Hematopoietic multipotent progenitor cell treated with erythropoietin and hydrocortisone succinate and interleukin-3 and kit ligand, for 15 days (in vitro differentiated cells): ENCODE measurements at places on chromosomes 5 and 9.

DNA sequence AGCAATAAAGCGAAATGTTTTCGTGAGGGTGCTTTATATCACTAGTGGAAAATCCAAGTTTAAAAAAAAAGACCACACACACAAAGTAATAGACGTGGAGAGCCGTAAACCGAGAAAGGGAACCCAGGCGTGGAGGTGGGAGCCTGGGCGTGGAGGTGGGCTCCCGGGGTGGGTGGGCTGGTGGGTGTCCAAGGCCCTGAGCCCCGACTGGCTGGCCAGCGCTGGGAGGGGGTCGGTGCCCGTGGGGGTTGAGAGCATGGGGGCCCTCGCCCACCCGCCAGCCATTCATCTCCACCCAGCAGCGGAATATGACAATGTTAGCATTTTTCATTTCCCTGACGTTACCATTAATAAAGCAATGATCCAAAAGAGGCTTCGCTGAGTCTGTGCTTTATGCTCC is 135.0 kb downstream of the MVB12B start:
- no peak for DNase-seq

DNA sequence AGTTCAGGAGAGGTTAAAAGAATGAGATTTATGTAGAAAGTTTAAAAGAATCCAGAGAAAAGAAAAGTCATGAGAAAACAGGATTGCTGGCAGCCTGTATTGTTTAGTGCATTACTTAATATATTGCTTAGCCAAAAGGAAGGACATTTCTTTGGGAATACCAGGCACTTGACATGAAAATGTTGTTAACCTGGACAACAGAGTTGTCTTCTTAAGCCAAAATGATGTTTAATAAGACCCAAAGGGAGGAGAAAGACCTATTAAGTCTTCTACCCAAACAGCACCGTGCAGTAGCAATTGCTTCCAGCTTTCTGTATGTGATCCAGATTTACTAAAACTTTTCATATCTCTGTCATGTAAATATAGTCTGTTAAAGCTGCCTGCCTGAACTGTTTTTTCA is 74.0 kb upstream of the PRLR start:
- no peak for DNase-seq

- DNase-seq, result no peak
These were observed 166.5 kb downstream of the LPAR1 start for GRCh38 chr9:110871736-110872135.

GRCh38 chr9:90001747-90002146 is 396.9 kb downstream of the GADD45G start:
- DNase-seq, result no peak

DNA sequence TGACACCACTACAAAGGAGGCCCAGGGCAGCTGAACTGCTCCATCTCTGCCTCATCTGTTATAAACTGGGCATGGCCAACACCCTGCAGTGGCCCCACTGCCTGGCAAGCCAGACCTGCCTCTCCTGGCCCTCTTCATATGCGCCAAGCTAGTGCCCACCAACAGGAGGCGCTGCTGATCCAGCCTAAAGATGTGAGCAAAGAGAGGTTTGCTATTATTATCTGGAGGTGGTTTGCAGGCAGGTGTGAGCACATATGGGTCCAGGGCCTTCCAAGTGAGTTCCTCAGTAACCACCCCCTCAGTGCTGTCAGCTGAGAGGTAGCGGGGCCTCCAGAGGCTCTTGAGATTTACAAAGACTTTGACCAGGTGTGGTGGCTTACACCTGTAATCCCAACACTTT is 232.2 kb downstream of the SYK start:
- DNase-seq, result peak; percentile 29

- peak; percentile 69 for DNase-seq
These were observed 17.8 kb upstream of the DPM2 start for GRCh38 chr9:127955294-127956015.

DNA sequence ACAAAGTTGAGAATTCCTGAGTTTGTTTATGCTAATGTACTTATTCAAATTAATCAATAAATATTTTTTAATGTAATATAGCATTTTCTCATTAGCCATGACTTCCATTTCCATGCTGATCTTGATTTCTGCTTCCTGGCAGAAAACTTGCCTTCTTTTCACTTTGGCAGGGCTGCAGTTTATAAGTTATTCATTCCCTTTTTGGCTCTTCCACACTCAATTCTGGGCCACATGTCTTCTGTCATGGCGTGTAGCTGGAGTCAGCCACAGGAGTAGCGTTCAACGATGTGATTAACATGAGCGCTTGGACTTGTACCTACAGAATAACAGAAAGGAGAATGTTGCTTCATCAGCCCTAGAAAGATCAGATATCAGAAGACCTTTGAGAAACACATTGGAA is 172.9 kb downstream of the CFAP90 start:
- DNase-seq, result no peak
